Activated T-helper 2 cell treated with anti-CD3 and anti-CD28 coated beads, Interferon-gamma antibody, Interleukin-2, Interleukin-4, amounts not matched to agents 10 μg/mL and 5 μg/mL and 100 μg/mL, durations not matched to agents 14 hours and 24 hours and 36 hours (primary cell): ENCODE measurements at places on chromosomes 1 and 21.
A peak's percentile ranks its signal among the peaks of the same experiment; 100 is the strongest.

DNA sequence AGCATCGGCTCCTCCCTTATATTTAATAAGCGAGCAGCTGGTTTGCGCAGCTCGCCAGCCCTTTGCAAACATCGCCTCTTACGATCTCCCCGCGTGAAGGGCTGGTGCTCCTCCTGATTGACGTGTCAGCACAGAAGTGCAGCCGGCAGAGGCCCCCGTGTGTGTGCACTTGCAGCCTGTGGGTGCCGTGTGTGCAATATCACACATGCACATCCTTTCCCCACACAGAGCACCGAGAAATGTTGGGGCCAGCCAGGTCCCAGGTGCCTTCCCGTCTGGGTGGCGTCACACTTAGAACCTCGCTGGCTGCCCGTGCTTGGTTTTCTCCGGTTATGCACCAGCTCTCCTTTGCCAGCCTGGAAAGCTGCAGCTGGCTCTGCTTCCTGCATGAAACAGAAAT is 126.6 kb upstream of the AJAP1 start:
- H3K4me3 ChIP-seq: no peak overlapping the region
- DNase-seq: no peak
- H3K36me3 ChIP-seq: no peaks in the 10 kb centered on the region
- H3K4me1 ChIP-seq: no peaks in the 10 kb centered on the region
- no peak overlapping the region for H3K27ac ChIP-seq
- no peaks in the 10 kb centered on the region for H3K27me3 ChIP-seq

GRCh38 chr1:179168536-179168935 is 60.9 kb downstream of the ABL2 start:
- no peaks in the 10 kb centered on the region for H3K27me3 ChIP-seq
- H3K36me3 ChIP-seq: no peaks in the 10 kb centered on the region

DNA sequence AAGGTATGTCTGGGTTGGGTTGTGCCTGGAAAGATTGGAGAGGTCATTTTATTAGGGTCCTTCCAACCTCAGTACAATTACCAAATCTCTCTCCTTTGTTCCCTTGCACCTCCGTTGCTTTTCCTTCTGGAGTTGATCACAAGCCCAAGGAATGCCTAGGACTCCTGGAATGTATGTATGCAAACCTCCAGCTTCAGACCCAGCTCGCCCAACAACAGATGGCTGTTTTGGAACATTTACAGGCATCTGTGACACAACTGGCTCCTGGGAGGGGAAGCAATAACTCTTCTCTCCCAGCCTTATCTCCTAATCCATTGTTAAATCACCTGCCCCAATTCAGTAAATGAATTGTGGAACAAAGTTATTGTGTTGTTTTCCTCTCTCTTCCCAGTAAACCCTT is 8.3 kb downstream of the TSACC start:
- no peak for DNase-seq
- H3K36me3 ChIP-seq: no peaks in the 10 kb centered on the region
- peaks cover 4% of the 10 kb centered on the region for H3K4me1 ChIP-seq

DNA sequence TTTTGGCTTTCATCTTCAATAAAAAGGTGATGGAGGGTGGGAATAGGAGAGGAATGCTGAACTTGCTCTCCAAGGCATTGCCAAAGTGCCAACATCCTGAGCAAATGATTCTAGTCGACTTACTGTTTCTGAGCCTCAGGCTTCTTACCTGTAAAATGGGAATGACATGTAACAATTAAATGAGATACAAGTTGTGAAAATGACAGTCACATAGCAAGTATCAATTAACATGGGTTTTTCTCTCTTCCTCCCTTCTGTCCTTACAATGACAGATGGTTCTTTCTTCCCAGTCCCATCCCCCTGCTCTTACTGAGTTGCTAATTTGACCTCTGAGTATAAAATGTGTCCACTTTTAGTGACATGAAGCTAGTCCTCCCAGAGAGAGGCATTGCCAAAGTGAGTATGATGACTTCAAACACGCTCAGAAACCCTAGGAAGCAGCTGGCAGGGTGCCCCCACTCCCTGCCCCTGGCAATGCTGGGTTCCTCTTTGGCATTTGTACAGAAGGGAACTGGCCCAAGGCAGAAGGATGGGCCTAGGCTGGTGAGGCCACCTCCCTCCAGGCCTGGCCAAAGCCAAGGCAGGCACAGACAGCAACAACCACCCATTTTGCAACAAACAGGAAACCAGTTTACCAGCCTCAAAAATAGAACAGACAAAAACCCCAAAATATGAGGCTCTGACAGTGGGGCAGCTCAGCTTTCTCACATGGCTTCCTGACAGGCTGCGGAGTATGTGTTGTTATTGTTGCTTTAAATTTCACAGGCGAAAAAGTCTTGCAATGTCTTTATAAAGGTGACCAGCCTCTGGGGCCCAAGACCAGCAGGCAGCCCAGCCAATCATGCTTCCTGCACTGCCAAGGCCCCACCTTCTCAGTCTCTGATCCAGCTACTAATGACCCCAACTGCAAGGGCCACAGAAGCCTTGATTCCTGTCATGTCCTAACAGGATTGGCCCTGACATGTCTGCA is 115.9 kb downstream of the HIVEP3 start:
- H3K27me3 ChIP-seq: no peaks in the 10 kb centered on the region
- peaks cover 76% of the 10 kb centered on the region for H3K4me1 ChIP-seq
- peaks cover 8% of the 10 kb centered on the region for H3K36me3 ChIP-seq
- peak overlapping the region; percentile 75 for H3K27ac ChIP-seq
- no peak for DNase-seq
- no peak overlapping the region for H3K4me3 ChIP-seq

DNA sequence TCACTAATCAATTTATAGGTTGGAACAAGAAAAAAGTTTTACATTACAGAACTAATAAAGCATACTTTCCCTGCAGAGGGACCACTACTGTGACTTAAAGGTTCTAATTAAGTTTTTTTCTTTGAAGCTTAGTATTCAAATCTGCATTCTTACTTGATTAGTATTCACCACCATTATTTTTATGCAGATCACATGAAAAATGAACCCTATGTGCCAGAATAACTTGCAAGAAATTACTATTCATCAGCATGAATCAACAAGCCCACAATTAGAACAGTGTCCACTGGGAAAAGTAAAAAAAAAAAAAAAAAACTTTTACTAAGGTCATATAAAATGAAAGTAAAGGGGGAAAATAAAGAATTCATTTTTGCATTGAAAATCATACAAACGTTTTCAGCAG is 90.8 kb downstream of the SMYD3 start:
- no peak overlapping the region for H3K4me3 ChIP-seq
- peaks cover 15% of the 10 kb centered on the region for H3K4me1 ChIP-seq
- H3K27me3 ChIP-seq: no peaks in the 10 kb centered on the region
- no peak overlapping the region for H3K27ac ChIP-seq
- peaks cover 33% of the 10 kb centered on the region for H3K36me3 ChIP-seq
- DNase-seq: no peak

- H3K27me3 ChIP-seq: peaks cover 37% of the 10 kb centered on the region
- H3K36me3 ChIP-seq: no peaks in the 10 kb centered on the region
- no peak overlapping the region for H3K27ac ChIP-seq
- no peak overlapping the region for H3K4me3 ChIP-seq
- no peaks in the 10 kb centered on the region for H3K4me1 ChIP-seq
These were observed 83.1 kb upstream of the SOD1 start for GRCh38 chr21:31576428-31576827.

GRCh38 chr1:93029317-93029716 is 49.8 kb upstream of the MTF2 start:
- no peak overlapping the region for H3K4me3 ChIP-seq
- H3K4me1 ChIP-seq: peaks cover 28% of the 10 kb centered on the region
- no peak overlapping the region for H3K27ac ChIP-seq
- peaks cover 17% of the 10 kb centered on the region for H3K27me3 ChIP-seq

DNA sequence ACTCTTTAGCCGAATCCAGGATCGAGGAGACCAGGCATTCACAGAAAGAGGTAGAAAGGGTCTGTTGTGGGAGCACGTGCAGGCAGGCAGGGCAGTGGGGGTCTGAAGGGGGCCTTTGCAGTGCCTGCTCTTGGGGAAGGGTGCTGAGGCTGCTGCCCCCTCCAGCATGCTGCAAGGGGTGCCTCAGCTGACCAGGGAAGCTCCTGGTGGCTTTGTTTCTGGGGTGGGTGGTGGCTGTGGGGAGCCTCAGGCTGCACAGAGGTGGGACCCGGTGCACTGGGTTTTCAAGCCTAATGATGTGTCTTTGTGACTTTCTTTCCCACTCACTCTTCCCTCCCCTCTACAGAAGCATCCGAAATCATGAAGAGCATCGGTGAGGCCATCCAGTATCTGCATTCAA is 41.5 kb upstream of the IL19 start:
- no peak overlapping the region for H3K4me3 ChIP-seq
- H3K27me3 ChIP-seq: no peaks in the 10 kb centered on the region
- no peak for DNase-seq
- H3K4me1 ChIP-seq: peaks cover 37% of the 10 kb centered on the region

DNA sequence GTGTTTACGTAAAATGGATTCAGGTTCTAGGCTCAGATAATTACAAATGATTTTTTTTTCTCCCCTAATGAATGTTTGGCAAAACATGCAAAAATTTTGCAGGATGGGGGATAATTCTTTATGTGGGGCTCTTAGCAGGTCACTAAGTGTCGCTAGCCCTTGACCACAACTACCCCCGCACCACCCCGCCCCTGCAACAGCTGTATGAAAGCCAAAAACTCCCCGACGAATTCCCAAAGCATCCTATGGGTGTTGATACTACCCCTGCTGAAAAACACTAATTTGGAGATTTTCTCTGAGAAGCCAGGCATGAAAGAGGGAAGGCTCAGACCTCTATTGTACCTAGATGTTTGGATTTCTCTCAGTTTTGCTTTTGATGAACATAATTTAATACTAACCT is 243.0 kb downstream of the TRABD2B start:
- H3K4me1 ChIP-seq: no peaks in the 10 kb centered on the region
- no peaks in the 10 kb centered on the region for H3K27me3 ChIP-seq
- DNase-seq: no peak
- no peak overlapping the region for H3K4me3 ChIP-seq
- H3K27ac ChIP-seq: no peak overlapping the region

DNA sequence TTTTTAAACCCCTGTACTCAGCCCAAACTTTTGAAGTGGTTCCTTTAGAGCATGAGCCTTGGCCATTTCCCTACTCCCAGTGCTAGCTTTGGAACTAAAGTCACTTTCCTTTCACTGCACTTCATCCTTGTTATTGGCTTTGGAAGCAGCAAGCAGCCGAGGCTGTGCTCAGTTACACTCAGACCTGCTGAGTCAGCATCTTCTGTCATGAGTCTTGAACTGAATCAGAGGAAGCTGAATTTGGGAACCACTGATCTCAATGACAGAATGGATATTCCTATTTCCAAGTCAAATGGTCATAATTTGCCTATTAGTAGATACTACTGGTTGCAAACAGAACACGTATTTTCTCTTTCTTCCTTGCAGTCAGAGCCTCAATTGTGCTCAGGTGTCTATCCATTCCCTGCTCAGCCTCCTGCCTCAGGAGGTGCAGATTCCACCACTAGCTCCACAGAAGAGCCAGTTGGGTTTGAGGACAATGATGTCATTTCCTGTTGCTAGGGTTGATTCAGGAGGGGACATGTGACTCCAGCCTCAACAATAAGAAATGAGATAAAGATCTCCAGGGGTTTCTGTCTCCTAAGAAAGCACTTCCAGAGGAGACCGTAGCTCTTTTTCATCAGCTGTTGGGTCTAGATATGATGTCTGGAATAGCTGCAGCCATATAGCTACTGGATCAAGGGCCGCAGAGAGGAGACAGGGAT is 44.9 kb upstream of the NTPCR start:
- peaks cover 74% of the 10 kb centered on the region for H3K4me1 ChIP-seq
- H3K4me3 ChIP-seq: no peak overlapping the region
- peak overlapping the region; percentile 64 for H3K27ac ChIP-seq
- DNase-seq: no peak

DNA sequence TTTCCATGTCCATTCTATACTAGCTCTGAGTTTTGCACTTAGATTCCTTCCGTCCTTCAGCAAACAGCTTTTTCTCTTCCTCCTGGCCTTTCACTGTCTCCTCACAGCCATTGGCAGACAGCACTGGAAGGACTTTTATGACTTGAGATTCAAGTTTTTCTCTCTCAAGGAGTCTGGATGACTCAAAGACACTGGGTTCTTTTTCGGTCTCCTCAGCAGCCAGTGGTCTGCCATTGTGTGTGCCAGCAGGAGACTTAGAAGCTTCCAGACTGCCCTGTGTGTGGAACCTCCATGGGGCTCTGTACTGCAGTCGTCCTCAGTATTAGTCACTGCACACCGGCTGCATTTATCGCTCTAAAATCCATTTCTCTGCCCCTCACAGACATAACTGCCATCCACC is 30.5 kb downstream of the NTNG1 start:
- no peak for DNase-seq
- no peak overlapping the region for H3K27ac ChIP-seq
- no peak overlapping the region for H3K4me3 ChIP-seq
- no peaks in the 10 kb centered on the region for H3K4me1 ChIP-seq
- no peaks in the 10 kb centered on the region for H3K36me3 ChIP-seq
- H3K27me3 ChIP-seq: no peaks in the 10 kb centered on the region

DNA sequence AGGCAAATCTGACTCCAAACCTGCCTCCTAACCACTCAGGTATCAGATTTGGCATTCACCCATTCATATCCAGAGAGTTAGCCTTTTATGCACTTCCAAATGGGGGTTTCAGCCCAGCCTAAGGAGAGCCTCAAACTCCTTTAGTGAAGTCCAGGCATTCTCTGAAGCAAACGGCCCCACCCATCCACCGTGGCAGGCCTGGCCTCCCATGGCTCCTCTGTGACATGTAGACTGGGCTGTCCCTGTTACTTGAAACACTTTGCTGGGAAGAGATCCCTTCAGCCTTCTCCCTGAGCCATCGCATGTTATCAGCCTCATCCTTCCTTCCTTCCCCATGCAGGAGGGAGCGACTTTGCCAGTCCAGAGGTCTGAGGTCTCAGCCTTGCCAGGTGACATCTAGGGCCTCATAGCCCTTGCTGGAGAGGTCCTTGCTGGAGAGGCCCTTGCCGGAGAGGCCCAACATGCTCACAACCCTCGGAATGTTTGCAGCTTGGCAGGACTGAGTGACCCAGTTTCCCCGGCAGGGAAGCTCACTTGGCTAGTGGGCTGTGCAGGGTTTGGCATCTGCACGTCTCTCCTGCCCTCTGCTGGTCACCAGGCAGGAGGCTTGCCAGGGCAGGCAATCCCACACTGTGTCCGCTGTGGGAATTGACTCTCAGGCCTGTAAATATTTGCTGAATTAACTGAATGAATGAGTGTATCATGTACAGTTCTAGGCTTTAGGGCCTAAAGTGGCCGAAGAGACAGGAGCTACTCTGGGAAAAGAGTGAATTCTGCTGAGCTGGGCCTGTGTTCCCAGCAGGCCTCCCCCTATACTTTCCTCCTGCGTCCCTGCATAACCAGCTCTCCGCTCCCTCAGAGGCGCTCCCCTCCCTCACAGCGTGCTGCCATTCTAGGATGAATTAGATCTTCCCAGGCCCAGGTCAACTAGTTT is 26.7 kb upstream of the RBM15 start:
- no peaks in the 10 kb centered on the region for H3K36me3 ChIP-seq
- peak; percentile 50 for DNase-seq
- H3K27me3 ChIP-seq: no peaks in the 10 kb centered on the region
- no peaks in the 10 kb centered on the region for H3K4me1 ChIP-seq
- H3K27ac ChIP-seq: no peak overlapping the region
- no peak overlapping the region for H3K4me3 ChIP-seq

- H3K4me3 ChIP-seq: no peak overlapping the region
- H3K27ac ChIP-seq: no peak overlapping the region
- no peaks in the 10 kb centered on the region for H3K27me3 ChIP-seq
- H3K4me1 ChIP-seq: no peaks in the 10 kb centered on the region
- no peak for DNase-seq
These were observed 72.3 kb downstream of the TRIM11 start for GRCh38 chr1:228334226-228334935.

- H3K36me3 ChIP-seq: no peaks in the 10 kb centered on the region
- no peaks in the 10 kb centered on the region for H3K27me3 ChIP-seq
- H3K4me1 ChIP-seq: no peaks in the 10 kb centered on the region
- no peak overlapping the region for H3K27ac ChIP-seq
- no peak overlapping the region for H3K4me3 ChIP-seq
These were observed 83.0 kb downstream of the GRIK3 start for GRCh38 chr1:36951292-36951750.

GRCh38 chr1:61864489-61864888 is 122.2 kb downstream of the PATJ start:
- H3K27ac ChIP-seq: no peak overlapping the region
- no peaks in the 10 kb centered on the region for H3K4me1 ChIP-seq
- no peak for DNase-seq
